Mucosa of descending colon (tissue), 3 donors: ENCODE measurements at places on chromosomes 6 and 20.

DNA sequence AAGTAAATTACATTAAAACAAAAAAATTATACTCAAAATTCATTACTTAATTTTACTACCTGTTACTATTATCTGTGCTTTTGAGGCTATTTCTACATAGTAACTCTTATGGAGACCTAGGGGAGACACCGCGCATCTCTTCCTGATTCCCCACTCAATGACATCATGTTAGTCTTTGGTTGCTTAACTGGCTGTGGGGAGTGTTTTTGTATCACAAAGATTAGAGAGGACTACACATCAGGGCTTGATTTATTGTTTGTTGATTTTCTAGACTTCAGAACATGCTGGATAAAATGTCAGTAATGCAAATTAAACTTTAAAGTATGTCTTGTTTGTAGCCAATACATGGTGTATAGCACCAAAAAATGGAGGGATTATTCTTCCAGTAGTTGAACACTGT, 26.0 kb downstream of the SLC2A10 start:
- no peak for DNase-seq

GRCh38 chr20:22503577-22503976, 80.8 kb downstream of the FOXA2 start:
- no peak for DNase-seq

GRCh38 chr6:110158479-110158878, 21.0 kb downstream of the WASF1 start:
- no peak for DNase-seq

DNA sequence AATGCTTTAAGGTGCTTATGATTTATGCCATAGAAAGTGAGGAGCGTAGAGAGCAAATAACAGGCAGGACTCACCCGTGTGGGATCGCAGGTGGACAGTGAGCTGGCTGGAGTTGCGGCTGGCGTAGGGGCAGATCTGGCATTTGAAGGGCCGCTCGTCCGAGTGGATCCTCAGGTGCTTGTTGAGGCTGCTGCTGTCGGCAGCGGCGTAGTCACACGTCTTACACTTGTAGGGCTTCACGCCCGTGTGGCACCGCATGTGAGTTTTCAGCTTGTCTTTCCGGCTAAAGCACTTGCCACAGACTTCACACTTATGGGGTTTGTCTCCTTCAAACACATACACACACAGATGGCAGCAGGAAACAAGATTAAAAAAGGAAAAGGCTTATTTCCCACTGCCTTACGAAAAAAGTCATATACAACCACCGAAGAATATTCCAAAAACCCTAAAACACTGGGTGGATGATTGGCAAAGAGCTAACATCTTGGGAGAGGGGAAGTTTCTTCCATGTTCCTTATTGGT, 31.5 kb downstream of the ZFP64 start:
- no peak for DNase-seq

DNA sequence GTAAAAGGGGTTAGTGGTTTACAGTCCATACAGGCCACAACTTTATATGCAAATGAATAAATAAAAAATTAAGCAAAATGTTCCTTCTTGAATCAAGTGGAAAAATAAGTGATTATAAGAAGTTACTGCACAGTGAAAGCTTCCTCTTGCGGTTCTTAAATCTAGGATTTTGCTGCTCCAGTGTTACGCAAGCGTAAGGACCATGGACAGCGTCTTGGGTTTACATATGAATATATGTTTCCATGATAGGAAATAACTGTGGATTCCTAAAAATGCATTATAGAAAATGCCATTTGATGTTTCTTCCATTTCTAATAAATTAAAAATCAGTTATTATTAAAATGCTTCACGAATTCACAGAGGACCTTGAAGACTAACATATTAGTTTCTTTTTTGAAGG, 176.6 kb upstream of the POU3F2 start:
- DNase-seq = no peak

GRCh38 chr6:44439270-44440045, 52.0 kb downstream of the CDC5L start:
- DNase-seq = no peak

GRCh38 chr20:61135968-61136367, 116.1 kb upstream of the CDH4 start:
- no peak for DNase-seq
